Osteocyte (in vitro differentiated cells): ENCODE measurements at places on chromosomes 16 and 17.

DNA sequence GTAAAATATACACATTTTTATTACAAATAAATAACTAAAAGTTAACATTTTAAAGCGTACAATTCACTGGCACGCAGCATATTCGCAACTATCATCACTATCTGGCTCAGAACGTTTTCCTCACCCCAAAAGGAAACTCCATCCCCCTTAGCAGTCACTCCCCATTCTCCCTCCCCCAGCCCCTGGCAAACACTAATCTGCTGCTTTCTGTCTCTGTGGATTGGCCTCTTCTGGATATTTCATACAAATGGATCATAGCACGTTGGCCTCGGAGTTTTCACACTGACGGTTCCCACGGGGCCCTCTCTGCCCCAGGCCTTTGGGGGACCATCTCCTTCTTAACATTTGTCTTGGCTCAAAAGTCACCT, 64.6 kb downstream of the RTN4RL1 start:
- DNase-seq = no peak

GRCh38 chr17:81523402-81524038, 4.7 kb upstream of the FSCN2 start:
- no peak for DNase-seq

DNA sequence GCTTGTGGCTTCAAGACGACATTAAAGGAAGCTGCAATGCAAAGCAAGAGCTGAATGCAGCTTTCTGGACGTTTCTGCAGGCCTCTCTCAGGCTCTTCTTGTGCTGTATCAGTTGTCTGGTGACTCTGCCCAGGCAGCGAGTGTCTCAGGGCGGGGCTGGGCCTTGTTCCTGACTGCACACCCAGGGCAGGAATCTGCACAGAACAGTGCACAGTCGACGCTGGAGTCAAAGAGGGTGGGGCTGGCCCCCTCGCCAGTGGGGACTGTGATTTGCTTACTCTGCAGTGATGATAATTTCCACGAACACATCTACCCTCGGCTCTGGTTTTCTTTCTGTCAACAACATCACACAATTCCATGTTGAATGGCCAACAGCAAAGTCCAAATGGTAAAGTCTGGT, 60.7 kb downstream of the IRF8 start:
- DNase-seq = no peak

DNA sequence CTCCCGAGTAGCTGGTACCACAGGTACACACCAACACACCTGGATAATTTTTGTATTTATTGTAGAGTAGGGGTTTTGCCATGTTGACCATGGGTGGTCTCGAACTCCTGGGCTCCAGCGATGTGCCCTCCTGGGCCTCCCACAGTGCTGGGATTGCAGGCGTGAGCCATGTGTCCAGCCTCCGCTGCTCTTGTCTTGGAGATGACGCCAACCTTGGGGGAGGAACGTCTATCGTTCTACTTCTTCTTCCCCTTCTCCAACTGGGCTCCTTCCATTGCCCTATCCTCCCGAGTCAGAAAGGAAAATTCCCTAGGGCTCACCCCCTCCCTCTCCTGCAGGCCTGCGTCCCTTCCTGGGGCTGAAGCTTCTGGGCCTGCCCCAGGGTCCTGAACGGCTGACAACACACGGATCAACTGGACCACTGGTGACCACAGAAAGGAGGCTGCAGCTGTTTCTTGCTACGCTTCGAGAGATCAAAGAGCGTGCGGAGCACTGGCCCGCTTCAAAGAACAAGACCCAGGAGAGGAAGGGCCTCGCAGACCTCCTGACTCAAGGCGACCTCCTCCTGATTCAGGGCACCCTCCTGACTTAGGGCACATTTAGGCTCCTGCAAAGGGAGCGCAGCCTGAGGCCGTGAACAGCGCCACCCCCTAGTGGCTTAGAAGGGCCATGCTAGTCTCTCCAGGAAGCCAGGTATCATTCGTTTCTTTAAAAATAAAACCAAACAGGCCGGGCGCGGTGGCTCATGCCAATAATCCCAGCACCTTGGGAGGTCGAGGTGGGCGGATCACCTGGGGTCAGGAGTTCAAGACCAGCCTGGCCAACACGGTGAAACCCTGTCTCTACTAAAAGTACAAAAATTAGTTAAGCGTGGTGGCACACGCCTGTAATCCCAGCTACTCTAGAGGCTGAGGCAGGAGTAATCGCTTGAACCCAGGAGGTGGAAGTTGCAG, 48.5 kb upstream of the HELZ start:
- DNase-seq = no peak

- no peak for DNase-seq
Observed at GRCh38 chr17:46791531-46791930, 27.0 kb downstream of the WNT3 start.

GRCh38 chr16:69100071-69100691, 5.3 kb upstream of the HAS3 start:
- DNase-seq = no peak

- DNase-seq = no peak
Observed at GRCh38 chr17:70955441-70955840, 786.1 kb downstream of the KCNJ2 start.

- no peak for DNase-seq
Observed at GRCh38 chr17:11921296-11921695, 76.0 kb downstream of the ZNF18 start.

- DNase-seq = no peak
Observed at GRCh38 chr16:57730771-57731730, 4.5 kb upstream of the KATNB1 start.

GRCh38 chr17:78966123-78966813, 13.5 kb downstream of the LGALS3BP start:
- DNase-seq = no peak

DNA sequence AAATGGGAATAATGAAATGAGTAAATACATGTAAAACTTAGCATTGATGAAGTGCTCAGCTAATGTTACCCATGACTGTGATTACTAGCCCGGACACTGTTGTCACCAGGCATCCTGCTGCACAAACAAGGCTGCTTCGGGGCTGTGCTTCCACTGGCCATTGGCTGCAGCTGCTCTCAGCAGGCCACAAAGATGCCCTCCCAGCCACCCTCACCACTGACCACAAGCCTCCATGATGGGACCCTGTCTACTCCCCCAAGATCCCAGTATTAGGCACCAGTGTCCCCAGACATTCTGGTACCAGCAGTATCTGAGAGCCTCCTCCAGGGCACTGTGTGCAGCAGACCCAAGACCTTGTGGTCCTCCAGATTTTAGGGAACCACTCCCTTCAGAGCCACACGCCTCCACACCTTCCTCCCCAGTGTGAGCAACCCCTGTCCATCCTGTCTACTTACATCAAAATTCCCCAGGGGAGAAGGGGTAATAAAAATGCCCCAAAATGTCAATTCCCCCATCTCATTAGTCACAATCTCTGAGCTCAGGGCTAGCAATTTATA, 19.7 kb upstream of the NUP93 start:
- DNase-seq = no peak

GRCh38 chr17:6797718-6798351, 21.8 kb downstream of the FBXO39 start:
- DNase-seq = no peak

DNA sequence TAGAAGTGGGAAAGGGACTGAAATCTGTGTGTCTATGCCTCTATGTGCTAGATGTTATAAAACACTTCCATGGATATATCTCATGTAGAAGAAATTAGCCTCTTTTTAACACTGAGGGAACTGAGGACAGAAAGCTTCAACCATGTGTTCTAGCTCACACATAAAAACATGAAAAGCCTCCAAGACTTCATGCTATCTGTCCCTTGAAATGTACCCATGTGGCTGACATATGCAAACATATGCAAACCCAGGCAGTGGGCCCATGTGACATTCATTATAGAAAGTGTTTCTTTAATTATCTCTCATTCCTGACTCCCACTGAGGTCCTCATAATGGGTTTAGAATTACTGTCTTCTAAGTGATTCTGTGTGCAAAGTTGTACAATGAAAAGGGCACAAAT, 134.7 kb upstream of the MAF start:
- DNase-seq = no peak

DNA sequence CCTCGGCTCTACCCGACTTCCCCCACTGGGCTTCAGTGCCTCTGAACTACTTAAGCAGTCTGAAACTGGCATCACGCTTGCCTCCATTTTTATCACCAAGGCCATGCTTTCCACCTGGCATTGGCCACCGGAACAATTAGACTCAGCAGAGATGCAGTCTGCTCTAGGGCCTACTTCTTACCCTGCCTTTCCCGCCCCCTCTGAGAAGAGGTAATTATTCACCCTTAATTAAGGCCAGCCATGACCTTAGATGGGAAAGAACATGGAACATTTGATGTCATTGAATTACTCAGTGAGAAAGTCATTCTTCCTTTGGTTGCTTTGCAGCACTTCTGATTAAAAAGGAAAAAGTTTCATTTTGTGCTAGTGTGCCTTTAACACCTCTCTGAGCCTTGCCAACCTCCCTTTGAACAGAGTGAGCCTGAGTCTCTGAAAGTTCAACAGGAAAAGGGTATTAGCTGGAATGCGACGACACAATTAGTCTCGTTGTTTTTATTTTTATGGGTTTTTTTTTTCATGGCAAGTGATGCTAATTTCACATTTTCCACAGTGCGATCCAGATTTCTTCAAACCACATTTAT, 60.9 kb upstream of the TNRC6A start:
- no peak for DNase-seq

GRCh38 chr17:6524520-6524919, 31.8 kb downstream of the PITPNM3 start:
- DNase-seq = no peak

GRCh38 chr16:85491058-85491771, 121.9 kb upstream of the GSE1 start:
- no peak for DNase-seq

GRCh38 chr17:73718912-73719311, 74.7 kb upstream of the SDK2 start:
- DNase-seq = no peak

DNA sequence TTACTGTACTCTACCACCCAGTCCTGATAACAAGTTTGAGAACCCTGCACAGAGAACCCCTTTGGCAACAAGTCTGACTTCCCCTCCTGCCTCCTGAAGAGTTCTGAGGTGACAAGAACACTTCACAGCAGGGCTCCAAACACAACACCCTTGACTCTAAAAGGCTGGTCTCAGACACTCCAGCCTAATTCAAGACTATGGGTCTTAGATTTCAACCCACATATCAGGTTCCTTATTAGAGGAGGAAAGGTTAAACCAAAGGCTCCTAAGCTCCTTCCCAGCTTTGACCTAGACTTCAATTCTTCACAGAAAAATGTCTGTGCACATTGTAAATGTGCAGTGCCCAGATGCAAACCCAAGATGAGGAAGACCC, 23.0 kb downstream of the RANBP10 start:
- no peak for DNase-seq

DNA sequence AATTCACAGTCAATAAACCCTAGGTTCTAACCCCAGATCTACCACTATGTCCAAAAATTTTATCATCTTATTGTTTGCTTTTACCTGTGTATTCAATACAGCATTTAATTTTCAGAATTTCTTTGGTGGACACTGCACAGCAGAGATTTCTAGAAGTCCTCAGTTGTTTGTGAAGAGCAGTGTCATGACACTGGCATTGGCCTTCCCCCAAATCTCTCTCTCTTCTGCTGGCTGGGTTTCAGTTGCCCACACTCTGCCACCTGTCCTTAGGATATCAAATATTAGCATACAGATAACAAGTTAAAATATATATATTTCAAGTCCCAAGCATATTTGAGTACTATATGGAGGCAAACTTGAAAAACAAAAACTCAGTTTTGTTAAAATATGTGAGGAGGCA, 2.0 kb upstream of the THUMPD1 start:
- DNase-seq = no peak

DNA sequence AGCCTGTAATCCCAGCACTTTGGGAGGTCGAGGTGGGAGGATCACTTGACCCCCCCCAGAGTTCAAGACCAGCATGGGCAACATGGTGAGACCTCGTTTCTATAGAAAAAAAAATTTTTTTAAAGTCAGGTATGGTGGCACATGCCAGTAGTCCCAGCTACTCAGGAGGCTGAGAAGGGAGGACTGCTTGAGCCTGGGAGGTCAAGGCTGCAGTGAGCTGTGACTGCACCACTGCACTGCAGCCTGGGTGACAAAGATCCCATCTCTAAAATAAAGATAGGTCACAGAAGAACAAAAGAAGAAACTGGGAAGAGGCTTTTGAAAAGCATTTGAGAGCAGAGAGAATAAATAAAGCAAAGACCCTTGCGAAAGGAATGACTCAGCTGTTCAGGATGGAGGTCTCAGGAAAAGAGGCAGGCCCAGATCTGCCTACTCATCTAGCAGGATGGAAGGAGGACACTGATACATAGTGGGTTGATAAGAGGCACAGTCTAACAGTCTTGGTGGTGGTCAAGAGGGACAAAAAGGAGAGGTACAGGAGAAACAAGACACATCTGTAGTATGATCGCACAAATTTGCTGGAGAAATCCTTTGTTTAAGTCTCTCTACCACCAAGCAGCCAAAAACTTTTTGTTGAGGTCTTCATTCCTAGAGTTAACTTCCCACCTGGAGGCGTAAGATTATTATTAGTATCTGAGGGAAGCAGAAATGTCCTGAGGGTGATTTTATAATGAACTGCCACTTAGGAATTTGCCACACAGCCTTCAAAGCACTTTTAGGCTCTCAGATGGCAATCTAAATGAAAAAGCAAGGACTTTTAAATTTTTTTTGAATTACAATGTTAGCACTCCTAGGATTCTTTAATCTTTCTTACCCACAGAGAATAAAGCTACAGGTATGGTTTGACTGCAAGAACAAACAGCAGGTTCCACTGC, 17.6 kb downstream of the ZSWIM7 start:
- no peak for DNase-seq
